Kasumi-1 (cell line): ENCODE measurements at places on chromosomes 2 and 18.
A peak's percentile ranks its signal among the peaks of the same experiment; 100 is the strongest.

GRCh38 chr2:238518172-238518820, 91.6 kb downstream of the ASB1 start:
- no peak for DNase-seq

DNA sequence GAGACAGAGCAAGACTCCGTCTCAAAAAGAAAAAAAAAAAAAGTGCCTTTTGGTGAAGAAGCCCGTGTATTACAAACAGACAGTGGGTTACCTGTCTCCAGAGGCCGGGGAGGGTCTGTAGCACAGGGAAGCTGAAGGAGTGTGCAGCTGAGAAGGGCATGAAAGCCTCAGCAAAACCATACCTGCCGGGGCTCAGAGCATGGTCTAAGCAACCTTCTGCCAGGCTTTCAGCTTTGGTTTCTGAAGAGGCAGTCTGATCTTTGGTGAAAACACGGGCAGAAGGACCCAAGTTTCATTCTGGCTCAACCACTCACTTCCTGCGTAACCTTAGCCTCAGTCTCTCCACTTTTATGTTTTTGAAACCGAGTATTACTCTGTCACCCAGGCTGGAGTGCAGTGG, 21.5 kb downstream of the SH2D6 start:
- no peak for DNase-seq

GRCh38 chr18:79868811-79869541, 71.2 kb downstream of the KCNG2 start:
- DNase-seq: no peak

GRCh38 chr2:17373741-17374140, 144.5 kb downstream of the RAD51AP2 start:
- no peak for DNase-seq

- DNase-seq: peak; percentile 54
Measured at GRCh38 chr2:130332271-130333073, 10.2 kb upstream of the IMP4 start.

DNA sequence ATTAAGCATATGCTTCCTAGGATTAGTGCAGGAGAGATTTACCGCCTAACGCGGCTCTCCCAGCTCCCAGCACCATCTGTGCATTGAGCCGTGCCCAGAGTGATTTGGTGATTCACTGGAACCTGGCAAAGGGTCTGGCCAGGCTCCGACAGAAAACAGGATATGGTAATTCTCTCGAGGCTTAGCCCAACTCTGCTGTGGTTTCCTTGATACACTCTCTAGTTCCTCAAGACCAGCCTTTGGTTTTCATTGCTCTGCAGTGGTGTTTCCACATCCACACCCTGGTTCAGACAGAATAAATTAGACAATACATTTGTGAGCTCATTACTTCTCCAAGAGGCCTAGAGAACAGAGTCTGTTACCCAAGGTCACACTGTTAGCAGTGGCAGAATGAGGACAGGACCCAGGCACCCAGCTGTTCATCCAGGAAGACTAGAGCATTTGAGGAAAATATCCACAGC, 23.0 kb upstream of the SMAD2 start:
- peak; percentile 97 for DNase-seq

DNA sequence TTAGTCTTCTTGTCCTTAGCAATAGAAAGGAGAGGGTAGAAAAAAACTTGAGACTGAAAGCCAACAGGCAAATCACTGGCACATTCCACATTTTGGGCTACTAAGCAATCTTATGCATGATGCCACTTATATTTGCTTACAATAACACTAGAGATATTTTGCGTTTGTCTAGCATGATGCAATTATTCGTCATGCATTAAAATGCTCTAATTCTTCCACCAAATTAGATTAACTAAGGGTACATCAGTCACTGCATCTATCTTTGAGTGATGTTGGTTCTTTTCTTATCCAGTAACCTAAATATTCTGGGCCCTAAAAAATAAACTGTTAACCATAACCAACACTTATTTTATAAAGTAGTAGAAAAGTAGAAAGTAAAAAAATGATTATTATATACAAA, 1311.7 kb upstream of the CDH2 start:
- no peak for DNase-seq

- no peak for DNase-seq
Measured at GRCh38 chr18:75107931-75108276, 101.0 kb downstream of the PTGR3 start.

DNA sequence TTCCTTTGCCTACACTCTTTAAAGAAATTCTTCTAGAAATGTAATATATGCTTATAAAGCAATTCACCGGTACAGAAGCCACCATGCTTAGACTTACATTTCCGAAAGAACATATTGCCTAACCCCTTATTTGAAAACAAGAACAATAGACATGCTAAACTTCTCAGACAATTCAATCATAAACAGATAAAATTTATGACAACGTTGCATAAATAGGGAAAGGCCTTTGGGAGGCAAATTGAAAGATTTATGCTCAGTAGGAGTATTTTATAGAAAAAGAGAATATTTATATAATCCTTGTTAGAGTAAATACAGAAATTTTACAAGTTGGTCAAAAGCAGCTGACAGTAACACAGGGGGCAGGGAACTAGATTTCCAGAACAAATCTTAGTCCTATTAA, 16.2 kb upstream of the MEP1B start:
- no peak for DNase-seq

GRCh38 chr18:5180254-5180653, 16.8 kb downstream of the AKAIN1 start:
- no peak for DNase-seq

GRCh38 chr2:204486805-204487204, 58.5 kb upstream of the PARD3B start:
- DNase-seq: no peak
